Caco-2 (cell line): ENCODE measurements at places on chromosomes 6 and 20. TPM values are rescaled to one million over a fixed set of nuclear protein-coding genes. Genes with fewer than 3 reads are reported as not detected.
A peak's percentile ranks its signal among the peaks of the same experiment; 100 is the strongest.

GRCh38 chr20:46204594-46205186, 86.6 kb downstream of the CD40 start:
- no peak for DNase-seq

The SLC4A11 gene
- 8.6 and 9.5 TPM in 2 replicates for total RNA-seq

The TFAP2B gene
- not detected in 2 replicates for total RNA-seq

- no peak for DNase-seq
These were observed 46.2 kb upstream of the SUPT3H start for GRCh38 chr6:45423824-45424450.

- no peak for DNase-seq
These were observed 58.1 kb downstream of the PSMG4 start for GRCh38 chr6:3316818-3317217.

- no peak for DNase-seq
These were observed 62.0 kb downstream of the FHL5 start for GRCh38 chr6:96624957-96625356.

DNA sequence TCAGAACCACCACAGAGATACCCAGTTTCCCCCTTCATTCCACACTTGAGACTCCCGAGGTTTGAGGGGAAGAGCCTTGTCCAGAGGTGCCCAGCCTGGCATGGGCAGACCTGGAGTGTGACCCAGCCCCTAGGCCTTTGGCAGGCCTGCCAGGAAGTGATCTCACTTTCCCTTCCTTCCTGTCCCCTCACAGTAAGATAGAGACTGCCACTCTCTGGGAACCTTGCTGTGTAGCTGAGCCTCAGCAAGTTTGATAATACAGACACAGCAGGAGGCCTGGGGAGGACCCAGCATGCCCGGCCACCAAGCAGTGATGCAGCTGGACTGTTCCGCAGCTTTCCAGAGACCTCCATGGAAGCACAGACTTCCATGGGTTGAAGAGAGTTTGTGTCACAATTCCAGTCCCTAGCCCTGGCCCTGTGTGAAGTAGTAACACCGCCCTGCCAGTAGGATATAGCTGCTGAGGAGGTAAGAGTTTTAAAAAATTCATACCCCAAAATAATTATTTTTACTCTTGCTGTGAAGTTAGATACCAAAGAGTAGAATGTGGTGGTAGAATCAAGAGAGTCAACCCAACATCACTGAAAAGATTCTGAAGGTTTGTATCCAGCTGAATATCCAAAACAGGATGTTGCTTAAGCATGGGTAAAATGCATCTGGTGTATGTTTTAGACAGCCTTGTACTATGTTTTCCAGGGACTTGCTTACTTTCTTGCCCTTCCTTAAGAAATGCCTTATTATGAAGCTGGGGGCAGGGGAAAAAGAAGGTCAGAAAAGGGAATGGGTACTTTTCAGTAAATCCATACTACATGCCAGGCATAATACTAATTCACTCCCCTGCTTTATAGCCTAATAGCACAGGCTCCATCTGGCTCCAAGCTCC, 16.3 kb downstream of the PKIG start:
- peak; percentile 34 for DNase-seq

- no peak for DNase-seq
These were observed 40.8 kb upstream of the NXT1 start for GRCh38 chr20:23309781-23310180.

DNA sequence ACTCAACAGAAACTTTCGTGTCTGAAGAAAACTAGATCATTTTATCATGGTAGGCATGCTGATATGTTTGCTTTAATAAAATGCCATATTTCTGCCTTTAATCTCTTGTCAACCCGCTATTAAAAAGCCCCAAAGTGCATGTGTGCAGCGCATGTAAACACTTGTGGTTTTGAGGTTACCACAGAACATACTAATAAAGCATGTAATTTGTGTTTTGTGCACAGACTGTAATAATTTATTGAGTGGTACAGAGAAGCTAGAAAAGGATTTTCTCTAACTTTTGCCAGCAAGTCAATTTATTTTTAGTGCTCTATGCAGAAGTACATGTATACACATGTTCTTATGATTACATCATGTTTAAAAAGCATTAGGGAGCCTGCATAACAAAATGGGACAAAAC, 349.9 kb upstream of the SLC35B3 start:
- DNase-seq: no peak

DNA sequence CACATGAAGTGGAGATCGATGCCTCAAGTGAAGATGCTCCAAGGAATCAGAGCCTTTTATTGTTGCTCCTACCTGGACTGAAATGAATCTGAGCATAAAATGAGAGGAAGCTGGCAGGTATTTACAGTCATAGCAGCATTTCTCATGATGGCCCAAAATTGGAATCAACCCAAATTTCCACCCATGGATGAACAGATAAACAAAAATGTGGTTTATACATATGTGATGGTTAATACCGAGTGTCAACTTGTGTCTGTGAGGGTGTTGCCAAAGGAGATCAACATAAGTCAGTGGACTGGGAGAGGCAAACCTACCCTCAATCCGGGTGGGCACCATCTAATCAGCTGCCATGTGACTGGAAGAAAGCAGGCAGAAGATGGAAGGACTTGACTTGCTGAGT, 178.2 kb downstream of the PTPRT start:
- no peak for DNase-seq

DNA sequence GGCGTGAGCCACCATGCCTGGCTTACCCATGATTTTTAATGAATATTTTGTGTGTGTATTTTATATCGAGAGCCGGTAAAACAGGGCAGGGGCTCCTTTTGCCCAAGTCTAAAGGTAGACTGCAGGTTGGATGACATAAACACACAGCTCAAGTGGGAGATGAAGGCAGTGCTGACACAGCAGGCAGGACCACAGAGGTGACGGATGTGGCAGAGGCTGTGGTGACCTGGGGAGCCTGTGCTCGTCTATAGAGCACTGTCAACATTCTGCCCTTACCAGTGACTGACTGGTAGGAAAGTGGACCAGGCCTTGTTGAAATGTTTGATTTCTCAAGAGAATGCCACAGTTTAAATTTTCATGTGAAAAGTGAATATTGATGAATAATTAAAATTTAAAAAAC, 137.5 kb downstream of the ZFP64 start:
- DNase-seq: no peak

The TMEM74B gene
- 6.9 and 7.8 TPM in 2 replicates for total RNA-seq

The CDSN gene
- total RNA-seq: not detected in 2 replicates

DNA sequence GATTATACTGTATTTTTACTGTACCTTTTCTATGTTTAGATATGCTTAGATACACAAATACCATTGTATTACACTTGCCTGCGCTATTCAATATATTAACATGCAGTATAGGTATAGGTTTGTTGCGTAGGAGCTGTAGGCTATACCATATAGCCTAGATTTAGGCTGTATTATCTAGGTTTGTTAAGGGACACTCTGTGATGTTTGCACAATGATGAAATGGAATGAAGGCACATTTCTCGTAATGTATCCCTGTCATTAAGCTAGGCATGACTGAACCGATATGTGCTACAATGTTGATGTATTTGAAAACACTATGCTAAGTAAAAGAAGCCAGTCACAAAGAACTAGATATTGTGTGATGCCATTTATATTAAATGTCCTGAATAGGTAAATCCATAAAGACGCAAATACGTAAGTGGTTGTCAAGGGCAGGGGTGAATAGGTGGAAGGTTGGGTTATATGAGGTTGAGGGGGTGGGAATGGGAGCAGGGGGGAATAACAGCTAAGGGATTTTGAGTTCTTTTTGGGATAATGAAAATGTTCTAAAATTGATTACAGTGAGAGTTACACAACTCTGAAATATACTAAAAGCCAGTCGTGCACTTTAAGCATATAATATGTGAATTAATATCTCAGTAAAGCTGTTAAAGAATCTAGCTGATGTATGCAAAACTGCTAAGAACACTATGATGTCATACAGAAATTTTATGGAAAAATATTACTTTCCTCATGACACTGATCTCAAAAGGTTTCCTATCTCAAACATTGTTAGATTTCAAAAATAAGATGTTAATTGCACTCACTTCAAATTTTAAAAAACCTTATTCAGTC, 97.4 kb downstream of the NCOA3 start:
- no peak for DNase-seq

DNA sequence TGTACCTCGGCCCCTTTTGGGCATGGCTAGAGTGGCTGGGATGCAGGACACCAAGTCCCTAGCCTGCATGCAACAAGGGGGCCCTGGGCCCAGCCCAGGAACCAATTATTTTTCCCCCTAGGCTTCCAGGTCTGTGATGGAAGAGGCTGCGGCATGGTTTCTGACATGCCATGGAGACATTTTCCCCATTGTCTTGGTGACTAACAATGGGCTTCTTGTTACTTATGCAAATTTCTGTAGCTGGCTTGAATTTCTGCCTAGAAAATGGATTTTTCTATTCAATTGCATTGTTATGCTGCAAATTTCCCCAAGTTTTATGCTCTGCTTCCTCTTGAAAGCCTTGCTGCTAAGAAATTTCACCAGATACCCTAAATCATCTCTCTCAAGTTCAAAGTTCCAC, 1269.6 kb upstream of the CITED2 start:
- DNase-seq: no peak

The ASIP gene
- not detected in 2 replicates for total RNA-seq

The PNPLA1 gene
- total RNA-seq: 0.19 and 0.25 TPM in 2 replicates

DNA sequence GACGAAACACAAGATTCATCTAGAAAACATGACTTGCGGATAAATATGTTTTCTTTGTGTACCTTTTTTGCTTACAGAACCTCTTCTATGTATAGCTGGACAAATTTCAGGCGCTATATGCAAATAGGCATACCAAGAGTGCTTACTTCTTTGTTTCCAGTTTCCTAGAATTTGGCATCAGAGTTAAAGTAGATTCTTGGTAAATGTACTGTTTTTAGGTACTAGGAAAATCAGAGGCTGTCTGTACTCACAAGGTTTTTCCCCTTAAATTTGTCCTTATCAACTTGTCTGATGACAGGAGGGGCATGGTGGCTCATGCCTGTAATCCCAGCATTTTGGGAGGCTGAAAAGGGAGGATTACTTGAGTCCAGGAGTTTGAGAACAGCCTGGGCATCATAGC, 124.9 kb upstream of the TMEM170B start:
- DNase-seq: no peak

GRCh38 chr6:72022830-72023229, 136.5 kb downstream of the RIMS1 start:
- DNase-seq: no peak

The C20orf96 gene
- 10.3 and 11.5 TPM in 2 replicates for total RNA-seq

GRCh38 chr6:56814308-56814707, 140.6 kb upstream of the BEND6 start:
- no peak for DNase-seq

The GGTLC1 gene
- 0.68 and 1.3 TPM in 2 replicates for total RNA-seq

The TRIM40 gene
- total RNA-seq: not detected in 2 replicates

The TRDN gene
- not detected in 2 replicates for total RNA-seq

DNA sequence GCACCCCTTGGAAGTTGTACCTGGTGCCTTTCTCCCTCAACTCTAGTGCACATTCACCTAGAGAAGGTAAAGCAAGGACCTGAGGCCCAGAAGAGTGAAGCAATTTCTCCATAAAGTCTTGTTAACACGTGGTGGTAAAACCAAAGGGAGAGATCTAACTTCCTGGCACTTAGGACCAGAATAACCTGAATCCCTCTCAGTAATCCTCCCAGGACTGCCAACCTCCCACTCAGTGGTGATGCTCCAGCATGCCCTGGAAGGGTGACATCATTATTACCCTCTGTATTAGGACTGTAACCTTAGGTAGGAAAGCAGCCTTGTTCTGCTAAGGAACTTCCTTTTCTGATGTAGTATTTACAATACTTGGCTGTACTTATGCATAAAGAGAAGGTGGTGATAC, 330.6 kb upstream of the MARCKS start:
- no peak for DNase-seq

The NINL gene
- 11.2 and 13.6 TPM in 2 replicates for total RNA-seq

GRCh38 chr20:25013478-25014380, 21.2 kb upstream of the APMAP start:
- DNase-seq: no peak

The CDH22 gene
- total RNA-seq: 0.11 TPM in 1 of 2 replicates, not detected in the other

- no peak for DNase-seq
These were observed 128.8 kb downstream of the PHF3 start for GRCh38 chr6:63764318-63764916.

DNA sequence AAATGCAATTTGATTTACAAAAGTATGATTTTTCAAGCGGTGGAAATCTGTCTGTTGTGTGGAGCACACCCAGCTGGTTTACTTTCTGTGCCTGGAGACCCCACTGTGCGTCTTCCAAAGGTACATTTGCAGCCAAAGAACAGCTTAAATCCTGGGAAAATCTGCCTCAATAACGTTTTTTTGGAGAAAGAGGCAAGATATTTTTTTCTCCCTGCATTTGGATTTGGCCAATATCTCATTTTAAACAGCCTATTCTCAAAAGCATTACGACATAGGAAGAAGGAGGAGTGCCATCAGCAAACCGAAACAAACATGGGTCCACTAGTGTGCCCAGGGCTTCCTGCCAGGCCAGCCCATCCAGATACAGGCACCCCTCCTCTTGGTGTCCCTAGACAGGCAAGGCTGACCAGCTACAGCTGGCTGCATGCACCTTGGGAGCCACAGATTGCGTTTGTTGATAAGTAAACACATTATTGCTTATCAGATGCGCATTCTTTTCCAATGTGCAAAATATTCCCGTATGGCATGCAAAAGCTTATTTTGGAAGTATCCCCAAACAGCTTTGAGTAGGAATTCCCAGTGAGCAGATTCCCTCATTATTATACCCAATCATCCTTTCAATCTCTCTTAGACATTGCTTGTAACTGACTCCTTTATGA, 184.5 kb upstream of the MARCKS start:
- DNase-seq: no peak

DNA sequence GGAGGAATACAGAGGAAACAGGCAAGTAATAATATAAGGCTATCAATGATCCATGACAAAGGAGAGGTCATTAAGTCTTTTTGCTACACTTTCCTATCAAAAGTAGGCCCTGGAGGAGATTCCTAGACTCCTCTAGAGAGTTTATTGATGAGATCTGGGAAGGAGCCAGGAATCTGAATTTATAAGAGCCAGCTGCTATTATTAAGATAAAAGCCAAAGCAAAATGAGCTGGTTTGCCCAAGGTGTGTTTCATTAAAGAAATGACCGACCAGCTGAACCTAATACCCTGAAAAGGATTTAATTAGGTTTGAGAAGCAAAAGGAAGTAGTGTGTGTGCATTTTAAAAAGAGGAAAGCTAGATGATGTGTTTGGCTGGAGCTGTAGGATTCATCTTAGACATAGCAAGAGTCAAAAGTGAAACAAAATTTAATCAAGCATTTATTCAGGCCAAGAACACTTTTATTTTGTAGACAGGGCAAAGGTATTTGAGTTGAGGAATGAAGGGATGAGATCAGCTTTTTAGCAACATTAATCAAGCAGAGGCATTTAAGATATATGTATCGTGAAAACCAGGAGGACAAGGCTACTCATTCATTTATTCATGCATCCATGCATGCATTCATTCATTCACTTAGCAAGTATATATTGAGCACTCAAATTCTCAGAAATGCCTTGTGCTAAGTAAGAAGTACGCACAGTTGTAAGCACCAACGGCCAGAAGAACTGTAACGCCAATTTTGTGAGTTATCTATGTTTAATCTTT, 43.5 kb upstream of the SCAF8 start:
- no peak for DNase-seq
